ENCODE measurements at places on chromosomes 7 and 10.

DNA sequence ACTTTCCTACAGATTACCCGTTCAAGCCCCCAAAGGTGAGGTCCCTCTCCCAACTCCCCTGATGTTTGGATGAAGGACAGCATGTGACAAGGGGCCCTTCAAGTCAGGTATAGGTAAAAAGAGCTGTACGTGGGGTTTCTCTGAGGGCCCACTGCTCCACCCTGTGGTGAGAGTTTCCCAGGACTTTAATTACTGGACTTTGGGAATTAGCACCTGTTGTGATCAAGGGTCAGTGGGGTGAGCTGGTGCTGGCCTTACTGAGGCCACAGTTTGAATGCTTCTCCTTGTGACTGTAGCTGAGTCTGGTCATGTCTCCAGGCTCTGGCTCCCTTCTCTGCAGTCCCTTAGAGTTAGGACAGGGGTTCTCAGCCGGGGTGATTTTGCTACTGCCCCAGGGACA, 16.8 kb downstream of the UBE2D4 start:
- DNase-seq: no peak

- no peak for DNase-seq
Observed at GRCh38 chr10:90047243-90047729, 345.9 kb downstream of the KIF20B start.

DNA sequence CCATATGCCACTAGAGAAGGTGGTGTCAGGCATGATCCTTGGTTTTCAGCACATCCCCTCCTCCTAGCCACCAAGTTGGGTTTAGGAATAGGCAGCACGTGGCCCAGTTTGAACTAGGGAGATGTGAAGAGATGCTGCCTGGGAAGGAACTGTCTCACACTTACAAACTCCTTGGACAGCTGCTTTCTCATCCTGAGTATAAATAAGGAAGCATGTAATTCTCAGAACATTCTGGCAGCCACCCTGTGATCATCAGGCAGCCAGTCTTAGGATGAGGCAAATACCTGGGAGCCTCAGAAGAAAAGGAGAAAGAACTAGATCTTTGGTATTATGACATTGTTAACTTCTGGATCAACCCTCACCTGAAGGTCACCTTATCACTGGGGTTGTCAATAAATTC, 21.3 kb upstream of the XPNPEP1 start:
- DNase-seq: no peak

DNA sequence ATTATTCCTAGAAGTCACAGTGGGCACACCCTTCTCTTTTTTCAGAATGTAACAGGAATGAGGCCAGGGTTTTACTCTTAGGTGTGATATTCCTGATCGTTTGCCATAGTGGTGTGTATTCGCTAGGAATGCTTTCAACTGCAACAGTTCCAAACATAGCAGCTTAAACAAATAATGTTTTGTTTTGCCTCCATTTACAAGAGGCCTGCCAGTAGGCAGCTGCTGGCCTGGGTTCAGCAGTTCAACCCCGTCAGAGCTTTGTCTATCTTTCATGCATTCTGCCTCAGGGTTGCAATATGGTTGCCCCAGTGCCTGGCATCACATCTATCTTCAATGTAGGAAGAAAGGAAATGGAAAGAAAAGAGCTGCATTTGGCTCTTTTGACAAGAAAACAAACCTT, 21.7 kb upstream of the RET start:
- DNase-seq: no peak

DNA sequence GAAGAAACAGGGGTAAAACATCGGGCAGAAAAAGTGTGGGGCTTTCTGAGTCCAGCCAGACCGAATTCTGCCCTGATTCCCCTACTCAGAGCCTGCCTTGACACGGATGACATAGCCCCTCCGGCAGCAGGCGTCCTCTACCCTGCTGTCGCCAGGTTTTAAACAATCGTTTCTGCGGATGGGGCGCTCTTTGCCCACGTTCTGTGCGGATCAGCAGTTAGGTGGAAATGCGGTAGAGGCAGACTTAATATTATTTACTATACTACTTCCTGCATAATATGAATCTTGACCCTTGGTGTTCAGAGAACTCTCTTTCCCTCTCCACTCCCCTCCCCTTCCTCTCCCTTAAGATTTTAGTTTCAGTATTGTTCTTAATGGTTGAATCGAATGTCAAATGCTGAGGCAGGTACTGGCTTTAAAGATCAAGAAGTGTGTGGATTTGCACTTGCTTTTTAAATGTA, 2.4 kb downstream of the GATA3 start:
- peak; percentile 46 for DNase-seq

GRCh38 chr7:19295376-19295775, 150.2 kb upstream of the FERD3L start:
- DNase-seq: no peak

DNA sequence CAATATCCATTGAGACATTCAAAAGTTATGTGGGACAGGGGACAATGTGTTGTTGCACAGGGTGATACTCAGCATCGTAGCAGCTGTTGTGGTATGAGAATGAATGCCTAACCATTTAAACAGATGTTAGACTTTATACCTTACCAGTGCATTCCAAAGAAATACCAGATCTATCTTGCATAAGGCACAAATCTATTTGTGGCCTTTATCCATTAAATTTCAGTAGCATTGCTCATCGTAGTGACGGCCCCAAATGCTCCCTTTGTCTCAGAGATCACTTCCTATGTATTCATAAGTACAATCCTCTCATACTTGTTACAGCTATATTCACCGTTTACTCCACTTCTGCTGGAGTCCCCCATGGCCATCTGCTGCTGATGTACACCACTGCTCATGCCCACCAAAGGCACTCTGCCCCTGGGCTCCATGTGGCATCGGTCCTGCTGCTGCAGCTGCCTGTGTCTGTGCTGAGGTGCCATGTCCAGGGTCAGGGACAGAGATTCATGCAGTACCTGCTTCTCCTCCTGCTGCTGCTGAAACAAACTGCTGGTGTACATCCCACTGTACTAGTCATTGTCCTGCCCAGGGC, 96.3 kb downstream of the CPED1 start:
- no peak for DNase-seq

DNA sequence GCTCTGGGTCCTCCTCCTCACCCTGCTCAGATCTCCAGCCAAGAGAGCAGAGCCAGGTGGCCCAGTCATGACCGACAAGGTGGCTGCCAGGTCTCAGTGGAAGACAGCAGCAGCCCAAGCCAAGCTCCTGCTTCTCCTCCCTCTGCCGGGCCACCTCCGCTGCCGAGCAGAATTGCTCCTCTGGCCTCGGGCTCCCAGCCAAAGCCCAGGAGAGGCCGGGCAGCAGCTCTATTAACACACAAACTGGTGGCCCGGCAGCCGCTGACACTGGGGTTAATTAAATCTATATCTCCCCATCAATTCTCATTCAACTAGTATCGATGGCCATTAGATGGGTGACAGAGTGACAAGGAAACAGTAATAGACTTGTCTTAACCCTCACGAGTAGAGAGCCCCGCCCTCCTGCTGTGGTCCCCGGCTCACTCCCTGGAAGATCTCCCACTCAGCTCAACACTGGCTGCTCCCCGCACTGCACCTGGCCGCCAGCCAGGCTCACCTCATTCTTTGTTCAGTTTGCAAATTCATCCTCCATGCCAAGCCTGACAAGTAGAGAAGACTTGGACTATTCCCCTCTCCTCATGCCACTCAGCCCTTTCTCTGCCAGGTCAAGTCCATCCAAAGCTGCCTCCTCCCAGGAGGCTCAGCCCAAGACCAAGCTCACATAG, 74.1 kb upstream of the UNC5B start:
- DNase-seq: no peak

DNA sequence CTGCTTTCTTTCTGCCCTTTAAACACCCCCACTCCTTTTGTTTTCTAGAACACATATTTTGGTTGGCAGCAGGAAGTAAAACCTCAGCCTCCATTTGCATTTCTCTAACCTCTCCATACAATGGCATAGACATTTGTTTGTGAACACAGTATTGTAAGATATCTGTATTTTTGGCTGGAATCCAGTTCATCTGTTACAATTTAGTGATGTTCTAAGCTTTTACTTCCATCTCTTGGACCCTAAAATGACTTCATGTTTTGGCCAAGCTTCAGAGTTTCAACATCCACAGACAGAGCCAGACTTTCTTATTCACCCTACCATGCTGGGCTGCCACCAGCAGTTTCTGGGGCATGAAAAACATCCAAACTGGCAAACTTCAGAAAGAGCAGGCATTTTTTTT, 21.1 kb upstream of the AUTS2 start:
- no peak for DNase-seq

DNA sequence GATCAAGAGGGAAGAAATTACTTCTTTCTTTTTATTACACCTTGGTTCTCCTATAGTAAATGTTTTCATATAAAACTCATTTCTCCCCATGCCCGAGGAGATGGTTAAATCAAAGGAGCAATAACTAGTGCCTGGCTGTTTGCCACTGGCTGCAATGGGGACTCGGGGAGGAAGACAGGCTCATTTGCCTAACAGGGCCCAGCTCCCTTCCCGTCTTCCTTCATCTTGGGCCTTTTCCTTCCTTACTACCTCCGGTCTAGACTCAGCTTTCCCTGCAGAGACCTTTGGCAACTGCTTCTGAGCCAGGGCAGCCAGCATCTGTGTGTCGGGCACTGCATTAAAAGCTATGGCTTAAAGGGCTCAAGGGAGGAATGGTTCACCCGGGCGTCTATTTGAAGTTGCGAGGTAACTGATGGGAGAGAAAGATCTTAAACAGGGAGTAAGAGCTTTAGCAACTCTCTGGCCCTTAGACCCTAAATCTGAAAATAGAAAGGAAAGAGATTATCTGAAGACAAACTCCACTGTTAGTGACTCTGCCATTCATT, 63.5 kb downstream of the CALD1 start:
- no peak for DNase-seq

Measured in hematopoietic multipotent progenitor cell (in vitro differentiated cells).